ENCODE measurements at places on chromosomes 7 and 10.
A peak's percentile ranks its signal among the peaks of the same experiment; 100 is the strongest.

DNA sequence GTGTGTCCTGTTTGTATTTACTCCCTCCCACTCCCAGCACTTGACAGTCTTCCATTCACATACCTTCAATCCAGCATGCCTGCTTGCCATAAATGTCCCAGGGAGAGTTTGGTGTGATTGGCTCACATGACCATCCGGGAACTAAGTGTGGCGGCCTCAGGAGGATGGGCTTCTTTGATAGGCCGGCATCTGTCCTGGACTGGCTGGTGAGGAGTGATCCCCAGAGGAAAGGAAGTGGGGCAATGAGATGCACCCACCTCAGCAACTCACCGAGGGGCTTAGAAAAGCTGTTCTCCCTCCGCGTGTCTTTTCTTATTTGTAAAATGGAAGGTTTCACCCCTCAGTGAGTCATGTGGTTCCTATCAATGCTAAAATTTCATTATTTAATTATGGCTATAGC, 14.9 kb upstream of the EBF3 start:
- DNase-seq = no peak

- no peak for DNase-seq
Measured at GRCh38 chr7:50723173-50723572, 59.5 kb downstream of the GRB10 start.

- DNase-seq = no peak
Measured at GRCh38 chr7:50662996-50663395, 97.8 kb upstream of the DDC start.

DNA sequence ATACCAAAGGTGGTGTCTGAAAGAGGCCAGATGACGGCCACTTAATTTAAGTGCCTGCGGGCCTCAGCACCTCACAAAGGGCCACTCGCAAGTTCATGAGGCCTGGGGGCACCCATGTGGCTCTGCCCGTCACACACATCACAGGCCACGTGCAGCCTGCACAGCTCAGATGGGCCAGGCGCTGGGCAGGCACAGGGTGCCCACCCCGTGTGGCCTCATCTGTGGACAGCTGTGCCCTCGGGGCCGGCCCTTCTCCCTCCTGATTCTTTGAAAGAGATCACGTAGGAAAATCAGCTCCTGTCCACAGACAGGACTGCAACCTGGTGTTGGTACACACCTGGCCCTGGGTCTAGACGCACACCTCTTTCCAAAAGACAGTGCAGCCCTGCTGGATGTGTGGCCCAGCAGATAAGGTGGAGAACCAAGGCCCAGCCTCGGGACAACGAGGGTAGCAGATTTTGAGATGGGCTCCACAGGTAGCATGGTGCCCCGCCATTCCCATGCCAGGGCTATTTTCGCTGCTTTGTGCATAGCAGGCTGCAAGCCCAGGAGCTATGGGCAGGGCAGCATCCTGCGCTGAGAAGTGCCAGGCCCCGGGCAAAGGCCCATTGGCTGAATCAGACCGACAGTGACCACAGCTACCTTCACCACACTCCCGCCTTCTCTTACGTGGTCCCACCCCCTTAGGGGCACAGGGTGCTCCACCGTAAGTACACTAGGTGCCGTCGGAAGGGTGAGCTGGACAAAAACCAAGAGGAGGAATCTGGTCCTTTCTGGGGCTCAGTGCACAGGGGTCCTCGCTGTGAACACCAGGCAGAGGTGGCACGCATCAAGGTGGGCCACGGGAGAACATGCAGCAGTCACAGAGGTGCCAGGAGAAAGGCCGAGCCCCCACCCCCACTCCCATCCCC, 124.5 kb downstream of the EBF3 start:
- DNase-seq = no peak

GRCh38 chr7:11750191-11750590, 81.8 kb downstream of the THSD7A start:
- no peak for DNase-seq

- DNase-seq = no peak
Measured at GRCh38 chr7:85705076-85705475, 518.2 kb upstream of the SEMA3D start.

DNA sequence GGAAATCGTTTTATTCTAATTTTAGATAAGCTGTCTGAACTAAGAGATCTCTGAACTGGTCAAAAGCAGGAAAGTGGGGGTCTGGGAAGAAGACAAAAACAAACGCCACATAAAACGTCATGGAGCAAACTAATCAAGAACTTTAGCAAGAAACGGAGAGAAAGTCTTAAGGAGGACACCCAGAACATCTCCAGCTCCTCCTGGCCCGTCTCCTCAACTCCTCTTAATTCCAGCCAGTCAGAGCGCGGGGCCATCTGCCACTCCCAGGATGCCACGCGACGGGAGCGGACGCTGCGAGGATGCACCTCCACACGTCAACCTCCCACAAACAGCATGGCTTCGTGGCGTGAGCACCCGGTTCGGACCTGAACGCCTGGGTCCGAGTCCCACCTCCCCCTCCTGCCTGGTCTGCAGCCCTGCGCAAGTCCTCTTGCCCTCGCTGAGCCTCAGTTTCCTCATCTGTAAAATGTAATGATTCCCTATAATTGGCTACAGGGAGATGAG, 598 bp downstream of the MMS19 start:
- DNase-seq = peak; percentile 50

- DNase-seq = no peak
Measured at GRCh38 chr7:35565927-35566326, 129.0 kb downstream of the HERPUD2 start.

- DNase-seq = no peak
Measured at GRCh38 chr10:43817368-43817767, 168.7 kb upstream of the ZNF32 start.

DNA sequence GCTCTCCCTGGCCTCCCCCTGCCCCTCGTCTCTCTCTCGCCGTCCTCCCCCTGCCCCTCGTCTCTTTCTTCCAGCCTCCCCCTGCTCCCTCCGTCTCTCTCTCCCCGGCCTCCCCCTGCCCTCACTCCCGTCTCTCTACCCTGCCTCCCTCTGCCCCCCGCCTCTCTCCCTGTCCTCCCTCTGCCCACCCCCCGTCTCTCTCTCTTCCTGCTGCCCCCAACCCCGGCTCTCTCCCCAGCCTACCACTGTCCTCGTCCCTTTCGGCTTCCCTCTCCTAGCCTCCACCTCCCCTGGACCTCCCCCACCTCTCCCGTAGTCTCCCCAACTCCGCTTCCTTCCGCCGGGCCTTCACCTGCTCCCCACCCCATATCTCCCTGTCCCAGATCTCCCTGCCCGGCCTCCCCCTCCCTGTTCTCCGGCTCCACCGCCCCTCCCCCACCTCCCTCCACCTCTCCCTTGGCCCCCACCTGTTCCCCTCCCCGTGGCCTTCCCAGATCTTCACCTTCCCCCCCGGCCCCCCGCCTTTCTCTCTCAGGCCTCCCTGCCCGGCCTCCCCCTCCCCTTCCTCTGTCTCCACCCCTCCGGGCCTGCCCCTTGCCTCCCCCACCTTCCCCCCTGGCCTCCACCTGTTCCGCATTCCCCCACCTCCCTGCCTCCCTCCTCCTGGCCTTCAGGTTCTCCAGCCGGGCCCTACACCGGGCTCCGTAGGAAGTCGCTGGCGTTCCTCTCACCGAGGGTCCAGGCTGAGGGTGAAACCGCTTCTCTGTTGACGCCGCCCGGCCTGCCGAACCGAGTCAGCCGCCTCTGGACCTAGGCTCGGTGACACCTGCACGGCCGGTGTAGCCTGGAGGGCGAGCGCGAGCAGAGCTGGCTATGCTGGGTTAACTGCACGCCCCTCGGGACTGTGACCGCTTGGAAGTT, 1.2 kb downstream of the GET4 start:
- no peak for DNase-seq

DNA sequence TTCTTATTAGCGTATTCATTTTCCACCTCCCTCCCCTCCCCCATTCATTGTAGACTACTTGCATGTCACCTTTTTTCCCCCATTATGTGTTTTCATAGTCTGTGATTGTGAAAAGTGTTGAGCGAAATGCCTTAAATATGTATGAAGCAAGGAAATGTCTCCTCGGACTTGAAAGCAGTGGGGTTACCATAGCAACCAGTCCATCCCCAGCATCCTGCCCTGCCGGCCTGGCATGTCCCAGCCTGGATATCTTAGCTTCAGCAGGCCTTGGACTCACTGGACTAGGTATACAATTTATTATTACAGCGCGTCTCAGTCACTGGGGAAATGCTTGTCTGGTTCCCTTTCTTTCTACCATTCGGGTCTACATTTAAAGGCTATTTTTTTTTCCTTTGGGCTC, 283.6 kb downstream of the BICC1 start:
- no peak for DNase-seq

DNA sequence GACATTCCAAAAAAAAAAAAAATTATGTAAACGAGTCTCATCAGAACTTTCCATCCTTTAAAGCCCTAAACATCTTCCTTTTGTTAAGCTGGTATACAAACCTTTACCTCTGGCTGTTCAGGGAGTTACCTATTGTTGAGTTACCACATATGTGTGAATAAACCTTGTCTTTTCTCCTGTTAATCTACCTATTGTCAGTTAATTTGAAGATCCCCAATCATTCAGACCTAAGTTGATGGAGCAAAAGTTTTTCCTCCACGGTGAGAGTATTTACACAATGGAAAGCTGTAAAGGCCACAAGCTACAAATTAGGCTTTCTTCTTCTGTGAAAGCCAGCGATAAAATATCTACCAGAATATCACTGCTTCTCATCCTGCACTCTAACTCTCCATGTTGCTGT, 80.3 kb downstream of the SKAP2 start:
- DNase-seq = no peak

GRCh38 chr7:70497793-70498192, 634.2 kb upstream of the GALNT17 start:
- DNase-seq = no peak

GRCh38 chr10:100508691-100509150, 10.9 kb downstream of the SEC31B start:
- DNase-seq = peak; percentile 63

GRCh38 chr10:63799521-63800300, 278.5 kb downstream of the REEP3 start:
- no peak for DNase-seq

- no peak for DNase-seq
Measured at GRCh38 chr7:75596727-75597614, 104.9 kb downstream of the SPDYE5 start.

DNA sequence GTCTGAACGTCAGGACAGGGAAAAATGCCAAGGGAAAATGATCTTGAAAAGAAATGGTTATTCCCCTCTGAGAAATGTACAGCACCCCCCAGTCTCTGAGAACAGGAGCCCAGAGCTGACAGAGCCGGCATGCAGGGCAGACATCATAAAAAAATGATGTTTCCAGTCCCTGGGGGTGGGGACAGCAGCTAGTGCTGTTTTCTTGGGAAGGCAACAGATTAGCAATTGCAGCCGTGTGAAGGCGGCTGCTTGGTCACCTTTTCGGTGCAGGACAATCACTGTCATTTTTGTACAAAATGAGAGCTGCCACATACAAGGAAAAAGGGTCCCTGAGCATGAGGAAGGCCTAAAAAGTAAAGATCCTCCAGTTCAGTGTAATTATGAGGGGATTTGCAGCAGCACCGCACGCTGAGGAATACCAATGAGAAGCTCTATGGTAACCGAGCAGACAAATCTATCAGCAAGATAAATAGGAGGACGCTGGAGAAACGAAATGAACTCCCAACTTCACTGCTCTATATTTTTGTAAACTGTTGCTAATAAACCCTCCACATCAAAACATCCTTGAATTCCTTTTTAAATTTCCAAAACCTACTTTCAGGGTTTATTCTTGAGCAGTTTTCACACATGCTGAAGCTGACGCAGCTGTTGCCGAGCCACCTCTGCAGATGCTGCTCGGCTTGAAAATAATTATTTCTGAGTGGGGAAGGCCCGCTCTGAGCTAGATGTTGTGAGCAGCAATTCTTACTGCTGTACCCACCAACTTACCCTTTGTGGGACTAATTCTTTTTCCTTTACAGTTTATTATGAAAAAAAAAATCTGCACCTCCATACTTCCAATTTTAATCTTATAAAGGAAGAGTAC, 98.2 kb upstream of the NEBL start:
- no peak for DNase-seq

DNA sequence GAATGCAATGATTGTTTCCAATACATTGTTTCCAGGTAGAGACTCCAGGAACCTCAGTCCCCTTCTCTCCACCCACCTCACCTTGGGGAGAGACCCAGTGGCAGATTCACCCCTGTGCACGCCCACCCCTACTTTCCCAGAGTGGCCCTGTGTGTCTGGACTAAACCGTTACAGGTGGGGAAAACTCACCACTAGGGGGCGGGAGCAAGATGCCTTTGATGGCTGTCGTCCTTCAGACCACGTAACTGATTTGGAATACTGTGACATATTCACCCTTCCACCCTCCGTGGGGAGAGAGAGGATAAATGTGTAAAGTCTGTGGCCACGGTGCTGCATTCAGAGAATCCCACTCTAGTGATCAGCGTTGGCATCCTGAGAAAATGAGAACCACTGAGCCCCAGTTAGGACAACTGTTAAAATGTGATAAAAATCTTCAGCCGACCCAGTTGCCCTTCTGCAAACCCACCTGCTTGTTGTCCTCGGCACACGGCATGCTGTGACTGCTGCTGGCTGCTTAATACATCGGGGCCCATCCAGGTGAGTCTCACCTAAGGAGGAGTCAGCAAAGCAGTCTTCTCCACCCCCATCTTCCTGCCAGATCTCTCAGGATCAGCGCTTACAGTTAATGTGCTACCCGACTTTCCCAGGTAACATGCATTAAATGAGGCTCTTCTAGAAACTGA, 41.5 kb upstream of the NMT2 start:
- peak; percentile 75 for DNase-seq

GRCh38 chr7:25884265-25884828, 267.7 kb upstream of the NFE2L3 start:
- DNase-seq = no peak

DNA sequence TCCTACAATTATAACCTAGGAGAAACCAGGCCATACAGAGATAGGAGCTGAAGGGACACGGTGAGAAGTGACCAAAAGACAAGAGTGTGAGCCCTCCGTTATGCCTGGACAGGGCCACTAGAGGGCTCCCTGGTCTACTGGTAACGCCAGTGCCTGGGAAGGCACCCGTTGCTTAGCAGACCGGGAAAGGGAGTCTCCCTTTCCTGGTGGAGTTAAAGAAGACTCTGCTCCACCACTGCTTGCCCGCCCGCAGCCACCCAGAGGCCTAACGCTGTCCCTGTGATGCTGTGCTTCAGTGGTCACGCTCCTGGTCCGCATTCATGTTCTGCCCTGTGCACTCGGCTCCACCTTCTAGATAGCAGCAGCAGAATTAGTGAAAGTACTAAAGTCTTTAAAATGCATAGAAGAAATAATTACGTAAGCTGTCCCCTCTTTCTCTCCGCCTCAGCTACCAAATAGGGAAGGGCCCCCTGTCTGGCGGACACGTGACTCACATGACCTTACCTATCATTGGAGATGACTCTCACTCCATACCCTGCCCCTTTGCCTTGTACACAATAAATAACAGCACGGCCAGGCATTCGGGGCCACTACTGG, 34.8 kb downstream of the GRID2IP start:
- peak; percentile 60 for DNase-seq

- no peak for DNase-seq
Measured at GRCh38 chr7:17625043-17625442, 315.3 kb downstream of the SNX13 start.

All from CD4-positive, alpha-beta memory T cell (primary cell).